Lower leg skin (tissue), 4 donors: ENCODE measurements at places on chromosomes 5 and 9. TPM values are rescaled to one million over a fixed set of nuclear protein-coding genes. Genes with fewer than 3 reads are reported as not detected.

The SLC6A7 gene
- total RNA-seq: not detected

The GLDC gene
- 4.7 TPM for total RNA-seq

DNA sequence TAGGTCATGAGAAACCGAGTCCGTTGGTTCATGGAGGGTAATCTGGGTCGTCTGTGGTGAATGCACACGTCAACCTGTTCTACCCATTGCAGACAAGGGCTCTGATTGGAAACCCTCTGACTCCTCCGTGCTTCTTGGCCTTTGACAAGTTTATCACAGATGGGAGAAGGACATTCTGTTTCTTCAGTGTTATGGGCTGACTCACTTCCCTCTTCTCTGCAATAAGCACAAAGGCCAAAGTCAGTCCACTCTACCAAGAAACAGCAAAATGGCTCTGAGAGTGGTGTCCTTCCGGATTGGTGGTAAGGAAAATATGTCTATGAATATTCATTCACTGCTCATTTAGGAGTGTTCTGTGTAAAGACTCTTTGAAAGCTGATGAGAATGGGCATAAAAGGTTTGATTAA, 89.3 kb downstream of the FEM1C start:
- DNase-seq: no peak

The TDRD7 gene
- total RNA-seq: 8.2 TPM

- no peak for DNase-seq
Observed at GRCh38 chr5:73488806-73489205, 9.4 kb upstream of the BTF3 start.

- no peak for DNase-seq
Observed at GRCh38 chr9:32877103-32877502, 93.8 kb downstream of the TMEM215 start.

GRCh38 chr5:175895686-175896102, 24.3 kb downstream of the CPLX2 start:
- no peak for DNase-seq
